ENCODE measurements at places on chromosomes 7 and 10.

DNA sequence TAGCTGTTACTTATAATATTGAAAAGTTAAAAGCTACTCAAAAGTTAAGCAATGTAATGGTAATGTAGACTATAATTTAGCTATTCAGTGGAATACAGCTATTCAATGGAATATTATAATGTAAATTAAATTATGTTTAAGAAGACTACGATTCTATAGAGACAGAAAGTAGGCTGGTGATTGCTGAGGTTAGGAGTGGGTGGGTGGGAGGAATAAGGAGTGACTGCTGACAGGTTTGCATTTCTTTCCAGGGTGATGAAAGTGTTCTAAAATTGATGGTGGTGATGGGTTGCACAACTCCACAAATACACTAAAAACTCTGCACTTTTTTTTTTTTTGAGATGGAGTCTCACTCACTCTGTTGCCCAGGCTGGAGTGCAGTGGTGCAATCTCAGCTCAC lies 21.4 kb downstream of the DENND2A start:
- DNase-seq, result no peak

GRCh38 chr7:14698239-14698638 lies 204.3 kb downstream of the DGKB start:
- no peak for DNase-seq

DNA sequence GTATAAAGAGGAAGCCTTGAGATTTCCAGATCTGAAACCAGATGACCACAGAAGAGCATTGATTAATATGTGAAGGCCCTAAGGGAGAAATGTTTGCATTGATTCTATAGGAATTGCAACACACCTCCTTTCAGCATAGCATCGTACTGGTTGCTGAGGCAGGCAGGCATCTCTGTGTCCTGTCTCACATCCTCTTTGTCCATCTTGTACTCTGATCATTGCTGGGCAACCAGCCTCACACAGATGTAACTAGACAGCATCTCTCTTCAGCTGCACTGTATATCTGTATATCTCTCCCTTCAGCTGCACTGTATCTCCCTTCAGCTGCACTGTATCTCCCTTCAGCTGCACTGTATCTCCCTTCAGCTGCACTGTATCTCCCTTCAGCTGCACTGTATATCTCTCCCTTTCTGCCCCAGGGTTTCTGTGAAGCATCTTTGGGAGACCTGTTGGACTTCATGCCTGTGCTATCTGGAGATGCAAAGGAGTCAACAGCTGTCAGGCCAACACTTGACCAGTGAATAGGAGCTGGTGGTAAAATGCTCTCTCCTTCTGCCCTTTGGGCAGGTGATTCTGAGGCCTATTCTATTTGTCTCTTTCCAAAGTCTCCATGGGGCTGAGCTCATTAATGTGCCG lies 40.3 kb downstream of the TMEM178B start:
- DNase-seq, result no peak

GRCh38 chr10:121351540-121351939 lies 246.7 kb downstream of the FGFR2 start:
- DNase-seq, result no peak

GRCh38 chr10:94409021-94409657 lies 6.8 kb downstream of the TBC1D12 start:
- DNase-seq, result no peak
